ENCODE measurements at places on chromosomes 3 and 15.

GRCh38 chr3:38207254-38208003 is 42.1 kb downstream of the OXSR1 start:
- no peak for DNase-seq

DNA sequence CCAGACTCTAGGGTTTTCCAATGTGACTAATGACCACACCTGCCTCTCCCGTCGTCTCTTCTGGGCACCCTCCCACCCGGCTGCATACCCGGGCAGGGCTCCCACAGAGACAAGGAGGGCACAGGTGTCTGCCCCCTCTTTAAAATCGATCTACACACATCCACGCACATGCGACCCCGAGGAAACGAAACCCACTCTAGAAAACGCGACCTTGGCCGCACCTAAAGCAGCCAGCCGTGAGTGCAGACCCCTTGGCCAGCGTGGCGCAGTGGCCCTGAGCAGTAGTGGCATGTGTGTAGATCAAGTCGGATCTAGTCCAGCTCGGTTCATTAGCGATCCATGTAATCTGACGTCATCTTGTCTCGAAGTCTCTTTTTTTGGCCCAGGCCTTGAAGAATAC is 151.8 kb downstream of the NSMCE3 start:
- no peak for DNase-seq

DNA sequence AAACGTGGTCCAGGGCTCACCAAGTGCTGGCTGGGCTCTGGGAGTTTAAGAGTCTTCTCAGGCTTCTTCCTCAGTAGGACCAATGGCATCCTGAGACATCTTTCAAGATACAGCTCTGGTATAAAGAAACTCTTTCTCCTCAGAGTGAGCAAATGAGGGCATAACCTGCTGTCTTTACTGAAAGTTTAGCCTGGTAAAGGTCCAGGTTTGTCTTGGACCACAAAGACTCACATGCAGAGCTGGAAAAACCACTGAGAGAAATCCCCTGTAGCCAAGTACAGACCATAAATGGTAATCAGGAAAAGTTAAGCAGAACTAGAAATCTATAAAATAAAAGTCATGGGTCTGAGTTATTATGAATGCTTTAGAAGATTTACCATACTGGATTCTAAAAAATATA is 23.1 kb downstream of the CD47 start:
- DNase-seq = no peak

DNA sequence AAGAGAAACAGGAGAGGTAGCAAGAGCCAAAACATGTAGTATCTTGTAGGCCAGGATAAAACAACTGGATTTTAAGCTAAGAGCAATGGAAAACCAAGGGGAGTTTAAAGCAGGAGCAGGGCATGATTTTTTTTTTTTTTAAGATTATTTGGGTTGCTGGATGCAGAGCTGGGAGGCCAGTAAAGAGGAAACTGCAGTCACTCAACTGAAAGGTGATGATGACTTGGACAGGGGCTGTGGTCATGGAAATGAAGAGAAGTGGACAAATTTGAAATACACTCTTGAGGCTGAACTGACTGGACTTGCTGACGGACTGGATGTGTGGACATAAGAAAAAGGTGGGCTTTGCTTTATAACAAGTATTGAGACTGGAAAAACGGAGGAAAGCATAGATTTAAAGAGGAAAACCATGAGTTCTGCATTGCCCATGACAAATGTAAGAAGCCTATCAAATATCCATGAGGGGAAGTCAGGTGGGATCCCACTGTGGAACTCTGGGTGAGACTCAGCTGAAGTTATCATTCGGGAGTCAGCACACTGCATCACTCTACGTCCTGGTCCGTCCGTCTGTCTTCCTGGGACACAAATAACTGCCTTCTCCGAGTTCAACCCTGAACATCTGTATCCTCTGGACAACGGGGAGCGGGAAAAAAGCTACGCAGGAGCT is 688 bp downstream of the XPC start:
- DNase-seq = peak; percentile 45
